ENCODE measurements at places on chromosomes 2 and 18. TPM values are rescaled to one million over a fixed set of nuclear protein-coding genes. Genes with fewer than 3 reads are reported as not detected.
A peak's percentile ranks its signal among the peaks of the same experiment; 100 is the strongest.

The CFAP65 gene
- polyA plus RNA-seq, result not detected

The ABCG8 gene
- polyA plus RNA-seq, result 0.05 TPM

The OTX1 gene
- polyA plus RNA-seq, result not detected

The MITD1 gene
- polyA plus RNA-seq, result 20.7 TPM

The CYTIP gene
- polyA plus RNA-seq, result 0.92 TPM

The C2orf68 gene
- polyA plus RNA-seq, result 48.4 TPM

The TXNDC2 gene
- polyA plus RNA-seq, result not detected

DNA sequence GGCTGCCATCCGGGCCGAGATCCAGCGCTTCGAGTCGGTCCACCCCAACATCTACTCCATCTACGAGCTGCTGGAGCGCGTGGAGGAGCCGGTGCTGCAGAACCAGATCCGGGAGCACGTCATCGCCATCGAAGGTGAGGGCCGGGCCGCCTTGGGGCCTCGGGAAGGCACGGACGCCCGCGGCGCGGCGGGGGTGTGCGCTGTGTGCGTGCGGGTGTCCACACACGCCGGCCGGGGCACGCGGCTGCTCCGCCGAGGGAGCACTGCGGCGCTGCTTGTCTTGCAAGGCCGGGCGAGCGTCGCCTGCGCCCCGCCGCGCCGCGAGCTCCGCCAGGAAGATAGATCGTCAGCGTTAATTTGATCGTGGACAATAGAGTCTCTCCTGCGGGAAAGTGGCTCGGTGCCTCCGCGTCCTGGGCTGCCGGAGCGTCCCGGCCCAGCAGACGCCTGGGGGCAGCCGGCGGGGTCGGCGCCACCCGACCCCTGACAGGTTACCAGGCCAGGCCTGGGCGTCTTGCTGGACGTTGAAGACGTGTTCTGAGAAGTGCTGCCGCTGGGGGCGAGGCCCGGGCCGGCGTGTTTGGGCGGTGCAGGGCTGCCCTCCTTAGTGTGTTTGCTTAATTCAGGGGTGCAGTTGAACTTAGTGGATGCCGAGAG lies 1.0 kb downstream of the AGAP1 start:
- peak; percentile 49 for DNase-seq

DNA sequence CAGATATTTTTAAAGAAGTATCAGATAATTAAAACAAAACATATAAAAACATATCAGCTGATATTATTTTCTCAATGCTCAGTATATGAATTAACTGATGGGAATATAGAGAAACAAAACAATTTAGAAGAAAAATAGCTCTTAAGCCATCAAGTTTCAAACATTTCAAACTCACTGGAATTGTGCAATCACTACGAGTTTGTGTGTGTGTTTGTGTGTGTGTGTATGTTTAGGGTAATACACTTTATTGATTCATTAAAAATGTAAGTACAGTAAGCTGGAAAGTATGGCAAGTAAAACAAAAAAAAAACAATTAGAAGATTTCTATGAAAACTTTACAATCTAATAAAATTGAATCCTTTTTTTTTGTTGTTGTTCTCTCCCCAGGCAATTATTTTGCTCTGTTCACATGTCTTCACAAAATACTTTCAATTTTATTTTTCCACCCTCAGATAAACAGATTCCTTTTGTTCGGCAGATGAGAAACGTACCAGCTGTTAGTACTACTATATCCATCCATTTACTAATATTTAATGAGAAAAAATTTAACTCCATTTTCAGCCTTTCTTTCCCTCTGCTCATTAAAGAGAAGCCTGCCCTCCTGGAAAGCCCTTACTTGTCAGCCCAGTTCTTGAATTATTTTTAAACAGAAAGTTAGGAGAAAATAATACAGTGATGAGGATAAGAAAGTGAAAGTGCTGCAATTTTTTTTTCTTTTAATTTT lies 87.6 kb downstream of the SLC8A1 start:
- DNase-seq, result peak; percentile 53

- DNase-seq, result peak; percentile 83
These were observed 44.5 kb downstream of the TMEM182 start for GRCh38 chr2:102806250-102806837.

GRCh38 chr2:238005528-238005927 lies 38.7 kb downstream of the UBE2F start:
- no peak for DNase-seq

DNA sequence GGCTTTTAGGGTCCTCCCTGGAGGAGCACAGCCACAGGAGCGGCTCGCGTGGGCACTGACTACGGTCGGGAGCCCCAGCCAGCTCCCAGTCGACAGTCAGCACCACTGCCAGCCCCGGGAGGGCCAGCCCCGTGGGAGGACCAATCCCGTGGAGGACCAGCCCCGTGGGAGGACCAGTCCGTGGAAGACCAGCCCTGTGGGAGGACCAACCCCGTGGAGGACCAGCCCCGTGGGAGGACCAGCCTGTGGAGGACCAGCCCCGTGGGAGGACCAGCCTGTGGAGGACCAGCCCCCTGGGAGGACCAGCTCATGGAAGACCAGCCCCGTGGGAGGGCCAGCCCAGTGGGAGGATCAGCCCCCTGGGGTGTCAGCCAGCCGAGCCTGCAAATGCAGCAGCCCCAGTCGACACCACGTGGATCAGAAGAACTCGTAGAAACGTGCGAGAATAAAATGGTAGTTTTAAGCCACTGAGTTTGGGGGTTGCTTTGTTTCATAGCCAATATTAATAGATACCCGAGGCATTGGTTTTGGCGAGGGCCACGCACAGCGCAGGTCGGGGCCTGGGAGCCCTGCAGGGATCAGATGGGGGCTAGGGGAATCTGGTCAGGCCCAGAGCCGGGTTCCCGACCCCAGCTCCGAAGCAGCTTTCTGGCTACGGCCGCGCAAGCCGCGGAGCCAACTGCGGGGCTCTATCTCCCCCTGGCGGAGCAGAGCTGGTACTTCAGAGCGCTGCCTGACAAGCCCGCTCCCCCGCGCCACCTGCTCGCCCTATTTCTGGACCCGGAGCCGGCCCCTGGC lies 73.0 kb downstream of the TEX51 start:
- DNase-seq, result peak; percentile 85

DNA sequence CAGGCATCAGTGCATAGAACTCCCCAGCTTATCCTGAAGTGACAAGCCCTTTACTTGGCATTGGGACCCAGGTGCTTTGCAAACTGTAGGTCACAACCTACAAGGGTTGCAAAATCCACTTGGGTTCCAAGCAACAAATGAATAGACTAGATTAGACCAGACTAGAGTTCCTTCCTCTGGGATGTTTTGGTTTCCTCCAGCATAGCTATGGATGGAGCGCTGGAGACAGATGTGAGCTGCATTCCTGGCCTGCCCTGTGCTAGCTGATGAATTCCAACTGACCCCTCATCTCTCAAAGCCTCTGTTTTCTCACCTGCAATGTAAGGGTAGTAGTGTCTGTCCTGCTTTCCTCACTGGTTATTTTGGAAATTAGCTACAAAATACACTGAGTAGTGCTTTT lies 86.2 kb downstream of the NPAS2 start:
- no peak for DNase-seq

DNA sequence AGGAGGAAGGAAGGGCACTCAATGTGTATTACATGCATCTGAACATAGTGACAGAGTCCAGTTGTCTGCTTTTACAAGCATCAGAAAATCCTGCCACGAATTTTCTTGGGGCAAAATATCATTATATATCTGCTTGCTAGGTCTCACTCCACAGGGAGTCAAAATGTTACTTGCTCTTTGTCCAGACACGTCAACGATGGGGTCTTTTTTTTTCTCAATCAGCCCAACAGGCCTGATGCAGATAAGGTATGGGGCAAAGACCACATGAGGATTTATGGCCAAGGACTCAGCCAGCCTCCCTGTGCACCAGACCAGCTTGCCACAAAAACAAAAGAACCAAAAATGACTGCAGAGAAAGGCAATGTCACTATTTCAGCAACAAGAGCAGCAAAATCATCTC lies 323.4 kb upstream of the PKDCC start:
- DNase-seq, result no peak

- DNase-seq, result no peak
These were observed 21.5 kb upstream of the GNAL start for GRCh38 chr18:11667578-11667977.

- DNase-seq, result no peak
These were observed 11.7 kb upstream of the KIF1A start for GRCh38 chr2:240831594-240832204.
